ENCODE measurements at places on chromosomes 6 and 20. TPM values are rescaled to one million over a fixed set of nuclear protein-coding genes. Genes with fewer than 3 reads are reported as not detected.

The SLC24A3 gene
- total RNA-seq, result 0.99 TPM

The FAM184A gene
- total RNA-seq, result 0.40 TPM

The ASIP gene
- not detected for total RNA-seq

The SMLR1 gene
- total RNA-seq, result not detected

The PCMT1 gene
- total RNA-seq, result 53.6 TPM

The KHDC1L gene
- 2.1 TPM for total RNA-seq

The SEL1L2 gene
- not detected for total RNA-seq

The AVP gene
- not detected for total RNA-seq

The TAPBP gene
- 404 TPM for total RNA-seq

The SLC22A3 gene
- total RNA-seq, result not detected

The ZNF334 gene
- total RNA-seq, result 0.59 TPM

The KCNK15 gene
- not detected for total RNA-seq

The SUMO4 gene
- 5.3 TPM for total RNA-seq

DNA sequence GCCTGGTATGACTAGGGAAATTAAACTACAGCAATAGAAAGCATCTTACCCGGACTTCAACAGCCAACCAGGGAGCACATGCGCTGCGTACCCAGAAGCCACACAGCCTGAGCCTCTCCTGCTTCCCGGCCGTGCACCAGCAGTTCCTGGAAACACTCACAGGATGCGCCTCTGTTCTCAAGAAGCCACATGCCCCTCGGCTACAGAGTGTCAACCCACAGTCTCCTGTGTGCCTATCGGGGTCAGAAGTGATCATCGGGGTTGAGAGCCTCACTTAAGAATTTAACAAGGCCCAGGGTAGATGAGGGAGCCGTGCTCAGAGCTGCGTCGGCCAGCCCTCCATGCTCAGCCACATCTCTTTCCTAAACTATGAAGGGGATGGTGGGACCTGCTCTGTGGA is 147.2 kb upstream of the GGTLC1 start:
- peak; percentile 16 for DNase-seq

GRCh38 chr6:158251565-158251964 is 60.7 kb upstream of the TULP4 start:
- DNase-seq, result no peak

DNA sequence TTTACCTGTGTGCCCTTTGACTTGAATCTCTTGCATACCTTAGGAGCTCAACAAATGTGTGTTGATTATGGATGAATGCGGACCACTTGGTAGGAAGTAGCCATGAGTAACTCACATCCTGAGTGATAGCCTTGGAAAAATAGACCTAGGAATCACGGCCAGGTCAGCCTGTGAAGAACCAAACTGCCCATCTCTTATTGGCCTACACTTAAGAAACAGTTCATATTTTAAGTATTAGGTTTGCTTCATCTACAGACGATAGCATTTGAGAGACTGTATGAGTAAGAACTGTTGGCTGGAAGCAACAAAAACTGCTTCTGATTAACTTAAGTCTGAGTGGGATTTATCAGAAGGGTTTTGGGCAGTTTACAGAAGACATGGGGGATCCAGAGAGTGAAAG is 320.1 kb upstream of the PRND start:
- no peak for DNase-seq

GRCh38 chr20:37914672-37915433 is 11.9 kb downstream of the VSTM2L start:
- DNase-seq, result peak; percentile 38

GRCh38 chr6:152124429-152125074 is 317.1 kb downstream of the ESR1 start:
- no peak for DNase-seq

DNA sequence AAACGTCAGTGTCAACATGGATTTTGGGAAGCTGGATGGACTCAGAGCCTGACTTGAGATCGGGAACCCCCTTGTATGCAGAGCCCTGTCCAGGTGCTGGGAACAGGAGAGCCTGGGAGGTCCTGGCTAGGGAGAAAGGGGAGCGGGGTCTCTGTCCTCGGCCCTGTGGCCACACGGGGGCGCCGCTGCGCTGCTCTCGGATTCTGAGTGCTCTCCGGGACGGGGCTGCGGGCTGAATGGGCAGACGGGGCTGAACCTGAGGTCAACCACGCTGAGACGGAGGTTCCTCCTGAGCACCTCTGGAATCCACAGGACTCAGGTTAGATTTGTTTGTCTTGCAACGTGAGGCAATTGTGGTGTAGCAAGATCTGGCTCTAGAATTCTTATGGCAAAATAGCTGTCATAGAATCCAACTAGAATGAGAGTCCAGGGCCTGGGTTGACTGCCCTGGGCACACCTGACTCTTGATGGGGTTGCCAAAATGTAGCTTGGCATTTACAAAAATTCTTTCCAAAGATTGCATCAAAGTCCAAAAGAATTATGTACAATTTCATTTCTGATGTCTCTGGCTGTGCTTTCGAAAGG is 20.6 kb upstream of the HLA-F start:
- peak; percentile 88 for DNase-seq

GRCh38 chr20:34507702-34508413 is 8.4 kb upstream of the DYNLRB1 start:
- no peak for DNase-seq

DNA sequence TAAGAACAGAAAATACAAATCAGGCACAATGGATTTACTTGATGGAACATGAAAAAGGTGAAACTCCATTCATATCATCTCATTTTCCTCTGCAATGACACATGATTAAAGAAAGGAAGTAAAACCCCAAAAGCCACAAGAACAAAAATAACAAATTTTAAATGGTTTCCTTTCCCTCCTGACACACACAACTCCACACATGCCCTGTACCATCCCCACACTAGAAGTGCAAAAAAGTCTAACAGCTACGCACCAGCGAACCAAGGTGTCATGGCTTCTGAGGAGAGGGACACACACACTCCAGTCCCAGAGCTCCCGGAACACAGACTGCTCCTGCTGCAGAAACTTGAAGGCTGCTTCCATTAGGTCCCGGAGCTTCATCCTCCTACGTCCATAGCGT is 25.3 kb downstream of the MDN1 start:
- peak; percentile 34 for DNase-seq

Data from natural killer cell (primary cell).